T-cell (primary cell): ENCODE measurements at places on chromosomes 4 and X.
A peak's percentile ranks its signal among the peaks of the same experiment; 100 is the strongest.

- DNase-seq: no peak
Observed at GRCh38 chrX:119174900-119175299, 47.3 kb upstream of the KIAA1210 start.

- no peak for DNase-seq
Observed at GRCh38 chrX:32966821-32967355, 244.5 kb downstream of the DMD start.

GRCh38 chrX:100315566-100315965 lies 94.5 kb downstream of the PCDH19 start:
- DNase-seq: no peak

DNA sequence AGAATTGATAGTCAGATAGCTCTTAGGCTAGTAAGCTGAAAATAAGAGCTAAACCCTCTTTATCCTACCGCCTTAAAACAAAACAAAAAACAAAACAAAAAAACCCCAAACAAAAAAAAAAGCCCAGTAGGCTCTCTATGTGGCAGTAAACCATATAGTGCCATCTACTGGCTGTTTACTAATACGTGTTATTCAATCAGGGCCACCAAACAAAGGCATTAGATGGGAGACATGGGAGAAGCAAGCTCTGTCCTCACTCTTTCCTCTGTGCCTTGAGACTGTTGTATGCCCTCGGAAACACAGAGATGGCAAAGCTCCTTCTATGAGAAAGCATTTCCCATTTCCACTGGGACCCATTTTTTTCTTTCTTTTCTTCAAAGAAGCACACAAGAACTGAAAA lies 148.8 kb upstream of the MID1 start:
- no peak for DNase-seq

DNA sequence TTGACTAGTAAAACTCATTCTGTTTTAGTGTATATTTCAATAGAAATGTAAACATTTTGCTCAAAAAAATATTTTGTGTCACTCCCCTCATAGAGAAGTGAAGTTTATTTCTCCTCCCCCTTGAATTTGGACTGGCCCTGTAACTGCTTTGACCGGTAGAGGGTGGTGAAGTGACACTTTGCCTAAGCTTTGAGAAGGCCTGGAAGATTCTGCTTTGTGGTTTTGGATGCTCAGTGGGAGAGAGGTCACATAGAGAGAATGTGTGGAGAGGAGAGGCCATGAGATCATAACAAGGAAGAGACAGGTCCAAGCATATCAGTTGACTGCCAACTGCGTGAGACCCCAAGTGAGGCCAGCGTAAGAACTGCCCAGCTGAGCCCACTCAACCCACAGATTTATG lies 19.1 kb upstream of the ARX start:
- no peak for DNase-seq

DNA sequence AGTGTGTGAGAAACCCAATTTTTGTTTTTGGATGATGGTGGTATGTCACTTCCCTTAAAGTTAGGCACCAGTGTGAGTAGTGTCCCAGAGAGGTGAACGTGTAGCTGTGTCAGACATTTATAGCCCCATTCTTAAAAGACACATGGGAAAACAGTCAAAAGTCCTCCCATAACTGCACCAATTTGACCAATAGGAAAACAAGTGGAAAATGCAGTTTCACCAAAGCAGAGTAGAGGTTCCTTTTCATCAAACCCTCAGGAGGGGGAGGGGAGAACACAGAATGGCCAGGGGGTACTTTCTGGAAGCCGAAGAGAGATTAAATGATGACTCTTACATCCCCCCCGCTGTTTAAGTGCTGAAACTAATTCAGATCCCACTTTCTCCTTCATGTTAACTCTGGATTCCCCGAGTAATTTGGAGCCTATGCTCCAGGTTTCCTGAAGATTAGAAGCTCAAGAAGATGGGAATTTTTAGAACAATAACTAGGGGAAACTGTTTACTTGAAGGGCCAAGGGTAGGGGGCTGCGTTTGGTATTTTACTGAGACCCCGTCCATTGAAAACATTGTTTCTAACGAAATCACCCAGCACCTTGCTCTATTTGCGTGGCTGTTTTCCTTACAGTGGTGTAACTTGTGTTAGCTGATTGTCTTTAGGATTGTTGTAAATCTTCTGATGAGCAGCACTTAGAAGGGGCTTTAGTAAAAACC lies 2.1 kb upstream of the LEF1 start:
- DNase-seq: no peak

DNA sequence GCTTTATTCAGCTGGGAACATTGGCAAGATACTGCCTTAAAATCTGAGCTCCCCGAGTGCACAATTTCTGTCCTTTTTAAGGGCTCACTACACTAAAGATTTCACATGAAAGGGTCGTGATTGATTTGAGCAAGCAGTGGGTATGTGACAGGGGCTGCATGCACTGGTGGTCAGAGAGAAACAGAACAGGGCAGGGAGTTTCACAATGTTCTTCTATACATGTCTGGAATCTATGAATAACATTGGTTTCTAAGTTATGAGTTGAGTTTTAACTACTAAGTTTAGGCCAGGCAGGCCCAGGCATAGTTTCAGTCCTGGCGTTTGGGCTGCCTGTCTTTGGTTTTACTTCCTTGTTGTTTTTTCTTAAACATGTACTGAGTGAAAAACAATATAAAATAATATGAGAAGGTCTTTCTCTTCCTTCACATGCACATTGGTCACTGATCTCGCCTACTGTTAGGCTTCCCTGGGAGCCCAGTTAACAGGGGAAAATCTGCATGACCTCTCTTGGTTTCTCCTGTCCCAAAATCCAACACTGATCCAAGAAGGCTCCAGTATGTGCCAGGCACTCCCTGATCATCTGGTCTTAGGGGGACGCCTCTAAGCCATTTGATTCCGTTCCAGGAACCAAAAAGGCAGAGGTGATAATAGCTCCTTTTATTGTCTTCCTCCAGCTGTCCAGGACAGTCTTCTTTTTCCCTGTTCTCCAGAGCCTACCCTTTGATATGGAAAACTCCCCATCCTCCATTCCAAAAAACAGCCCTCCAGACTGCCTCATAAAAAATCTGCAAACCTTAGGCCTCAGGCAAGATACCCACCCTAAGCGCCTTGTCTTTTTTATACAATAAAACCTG lies at the start of gene UGT2B17:
Gene UGT2B17 (minus strand): TSS at position 51 of the 854 bp plus-strand sequence. CDS start 7,838 bp downstream, outside the sequence.
- no peak for DNase-seq

DNA sequence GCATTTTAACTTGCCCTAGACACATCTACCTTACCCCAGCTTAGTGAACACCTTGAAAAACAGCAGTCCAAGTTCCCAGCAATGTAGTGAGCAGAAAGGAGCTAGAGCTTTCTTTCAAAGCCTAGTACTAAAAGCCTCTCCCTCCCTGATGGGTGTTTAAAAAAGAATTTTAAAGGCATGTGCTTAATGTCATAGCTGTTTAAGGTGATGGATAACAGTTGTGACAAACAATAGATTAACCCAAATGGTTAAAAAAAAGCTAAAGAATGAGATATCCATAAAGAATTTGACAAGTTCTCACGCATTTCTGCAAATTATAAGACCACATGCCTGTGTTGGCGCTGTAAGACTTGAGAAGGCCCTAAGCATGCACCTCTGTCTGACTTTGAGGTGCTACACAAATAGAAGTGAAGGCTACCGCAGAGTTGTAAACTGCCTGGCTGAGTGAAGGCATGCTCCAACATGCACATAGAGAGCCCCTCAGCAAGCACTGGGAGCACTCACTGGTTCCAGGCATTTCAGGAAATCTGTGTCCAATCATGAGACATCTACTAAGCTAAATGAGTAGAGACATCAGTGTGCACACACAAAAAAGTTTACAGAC lies 94.0 kb downstream of the PHF8 start:
- DNase-seq: no peak

DNA sequence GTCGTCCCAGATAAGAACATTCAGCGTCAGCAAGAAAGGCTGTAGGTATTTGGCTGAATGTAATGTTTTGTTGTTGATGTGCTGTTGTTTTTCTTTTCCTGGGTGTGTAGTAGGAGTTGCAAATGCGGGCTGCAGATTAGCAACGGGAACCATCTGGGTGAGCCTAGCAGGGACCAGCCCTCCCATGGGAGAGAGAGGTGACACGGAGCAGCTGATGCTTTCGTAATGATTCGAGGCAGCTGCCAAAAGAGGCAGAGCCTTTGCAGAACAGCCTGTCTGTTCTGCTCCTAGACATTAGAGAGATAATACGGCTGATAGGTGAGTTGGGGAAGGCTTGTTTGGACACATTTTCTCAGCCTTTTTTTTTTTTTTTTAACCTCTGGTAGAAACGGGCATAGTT lies 25.3 kb downstream of the ARSF start:
- DNase-seq: no peak

DNA sequence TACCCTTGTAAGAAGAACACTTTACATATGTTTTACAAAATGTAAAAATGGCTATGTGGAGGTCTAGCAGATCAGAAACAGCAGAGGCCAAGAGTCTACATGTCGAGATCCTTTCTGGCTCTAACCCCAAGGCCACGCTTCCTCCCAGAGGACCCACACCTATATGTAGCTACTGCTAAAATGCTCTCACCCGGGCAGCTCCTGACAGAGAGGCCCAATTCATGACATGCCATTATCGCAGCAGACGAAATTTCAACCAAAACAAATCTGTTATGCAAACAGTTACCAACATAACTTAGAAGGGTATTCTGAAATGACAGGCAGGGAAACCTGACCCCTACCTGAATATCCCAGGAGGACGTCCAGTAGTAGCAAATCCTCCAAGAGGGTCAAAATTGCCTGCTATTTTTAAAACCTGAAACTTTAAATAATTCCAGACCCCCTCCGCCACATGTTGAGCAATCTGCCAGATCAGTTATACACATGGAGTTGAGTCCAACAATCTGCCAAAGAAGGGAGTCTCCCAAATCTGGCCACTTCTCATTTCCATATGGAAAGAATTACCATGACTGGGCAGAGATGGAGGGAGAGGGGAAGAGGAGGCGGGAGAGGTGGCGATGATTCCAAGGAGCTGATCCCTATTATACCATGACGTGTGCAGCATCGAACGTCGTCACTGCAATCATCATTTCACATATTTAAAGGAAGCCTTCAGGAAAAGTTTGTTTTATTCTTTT lies 192.9 kb upstream of the TBL1X start:
- DNase-seq: no peak

DNA sequence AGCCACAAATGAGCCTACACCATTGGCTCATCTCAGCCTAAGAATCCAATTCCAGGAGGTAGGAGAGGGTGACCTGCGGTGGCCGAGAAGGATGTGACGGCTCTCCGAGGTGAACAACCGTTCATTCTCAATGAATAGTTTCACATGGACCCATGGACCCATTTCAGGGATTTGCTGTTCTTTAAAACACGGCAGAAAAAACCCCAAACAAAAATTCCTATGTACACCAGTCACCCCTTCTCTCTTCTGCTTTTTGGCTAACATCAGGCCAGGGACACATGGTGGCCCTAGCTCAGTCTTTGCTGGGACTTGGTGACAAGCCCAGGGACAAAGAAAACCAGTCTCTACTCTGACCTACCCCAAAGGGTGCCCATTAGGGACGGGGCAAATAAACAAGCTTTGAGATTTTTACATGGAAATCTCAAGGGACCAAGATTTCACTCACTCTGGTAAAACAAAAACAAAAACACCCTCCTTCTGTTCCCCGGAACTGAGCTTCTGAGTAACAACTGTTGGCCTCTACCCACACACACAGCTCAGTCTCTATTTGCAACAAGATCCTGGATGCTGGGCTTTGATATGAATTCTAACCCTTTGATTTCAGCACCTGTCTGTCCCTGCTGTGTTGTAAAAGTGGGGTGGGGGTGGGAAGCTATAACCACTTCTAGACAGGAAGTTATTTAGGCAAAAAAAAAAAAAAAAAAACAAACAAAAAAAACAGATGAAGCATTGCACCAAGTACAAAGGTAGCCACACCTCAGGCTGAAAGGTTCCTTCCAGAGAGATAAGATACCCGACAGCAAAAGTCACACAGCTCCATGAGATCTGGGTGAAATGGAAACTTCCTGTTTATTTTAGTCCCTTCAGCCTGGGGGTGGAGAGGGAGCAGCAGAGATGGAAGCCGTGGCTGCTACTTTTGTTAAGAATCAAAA lies 49.0 kb downstream of the DDX3X start:
- DNase-seq: peak; percentile 1

- no peak for DNase-seq
Observed at GRCh38 chr4:1462768-1463075, 56.5 kb upstream of the NKX1-1 start.

GRCh38 chr4:64781737-64782326 lies 372.6 kb upstream of the TECRL start:
- no peak for DNase-seq

GRCh38 chr4:179709961-179710624 lies 2267.9 kb upstream of the AGA start:
- DNase-seq: no peak
